ENCODE measurements at places on chromosomes 2 and 18. TPM values are rescaled to one million over a fixed set of nuclear protein-coding genes. Genes with fewer than 3 reads are reported as not detected.

DNA sequence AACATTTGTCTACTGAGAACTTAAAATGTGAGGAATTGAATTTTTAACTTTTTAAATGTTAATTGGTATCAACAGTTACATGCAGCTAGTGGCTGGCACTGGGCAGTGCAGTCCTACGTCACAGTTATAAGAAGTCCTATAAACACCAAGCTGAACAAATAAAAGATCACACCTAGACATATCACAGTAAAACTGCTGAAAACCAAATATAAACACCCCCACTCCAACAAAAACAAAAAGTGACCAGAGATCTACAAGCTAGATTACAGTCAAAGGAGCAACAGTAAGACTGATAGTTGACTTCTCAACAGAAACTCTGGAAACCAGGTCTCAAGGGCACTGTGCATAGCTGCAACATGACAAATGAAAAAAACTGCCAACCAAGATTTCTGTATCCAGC, 19.4 kb downstream of the TLK1 start:
- DNase-seq: no peak

GRCh38 chr2:54597153-54597848, 126.2 kb upstream of the EML6 start:
- no peak for DNase-seq

The NYAP2 gene
- polyA plus RNA-seq: 0.48 TPM

DNA sequence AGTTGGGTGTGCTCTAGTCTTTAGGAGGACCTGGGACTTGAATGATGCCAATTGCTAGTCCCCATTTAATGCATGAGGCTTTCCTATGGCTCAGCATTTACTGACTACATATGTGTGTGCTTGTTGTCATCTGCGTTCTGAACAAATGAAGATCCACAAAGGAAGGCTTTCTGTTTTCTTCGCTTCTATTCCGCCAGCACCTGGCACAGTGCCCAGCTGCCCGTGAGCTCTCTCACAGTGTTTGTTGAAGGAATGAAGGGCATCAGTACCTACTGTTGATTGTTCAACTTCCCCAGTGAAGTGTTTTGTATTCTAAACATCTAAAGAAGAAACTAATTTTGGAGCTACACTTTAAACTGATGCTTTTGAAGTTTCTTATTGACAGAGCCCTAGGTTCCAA, 122.4 kb upstream of the LINC00305 start:
- no peak for DNase-seq

GRCh38 chr2:31440764-31441163, 26.2 kb upstream of the XDH start:
- DNase-seq: peak; percentile 90

GRCh38 chr2:219571311-219572236, at the start of gene OBSL1:
Gene OBSL1, minus strand, starts transcription at chr2:219571539. Its CDS starts 307 bp downstream, at chr2:219571232.
- peak; percentile 76 for DNase-seq

DNA sequence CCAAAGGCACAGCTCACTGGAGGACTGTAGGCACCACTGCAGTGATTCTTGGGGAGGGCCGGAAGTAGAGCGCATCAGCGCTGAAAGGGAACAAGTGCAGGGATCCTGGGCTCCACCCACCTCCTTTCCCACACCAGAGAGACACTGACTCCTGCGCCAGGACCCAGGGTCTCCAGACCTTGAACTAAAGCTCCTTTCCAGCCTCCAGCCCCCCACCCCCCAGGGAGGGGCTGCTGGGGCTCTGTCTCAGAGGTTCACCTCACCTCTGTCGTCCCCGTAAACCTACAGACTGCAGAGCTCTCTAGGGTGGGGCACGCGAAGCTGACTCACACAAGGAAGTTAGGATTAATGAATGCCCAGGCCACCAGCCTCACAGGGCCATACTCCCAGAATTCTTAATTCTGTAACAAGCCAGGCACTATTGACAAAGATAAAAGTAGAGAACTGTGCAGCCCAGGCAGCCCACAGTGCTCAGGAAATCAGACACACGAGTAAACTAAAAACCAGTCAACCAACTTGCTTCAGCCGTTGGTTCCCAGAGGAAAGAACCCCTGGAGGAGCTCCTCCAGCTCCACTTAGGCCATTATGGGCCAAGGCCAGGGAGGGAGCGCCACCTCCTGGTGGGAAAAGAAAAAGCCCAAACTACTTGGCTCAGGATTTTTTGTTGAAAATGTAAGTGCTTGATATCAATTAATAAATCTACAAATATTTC, 45.1 kb upstream of the ACAA2 start:
- DNase-seq: peak; percentile 42

DNA sequence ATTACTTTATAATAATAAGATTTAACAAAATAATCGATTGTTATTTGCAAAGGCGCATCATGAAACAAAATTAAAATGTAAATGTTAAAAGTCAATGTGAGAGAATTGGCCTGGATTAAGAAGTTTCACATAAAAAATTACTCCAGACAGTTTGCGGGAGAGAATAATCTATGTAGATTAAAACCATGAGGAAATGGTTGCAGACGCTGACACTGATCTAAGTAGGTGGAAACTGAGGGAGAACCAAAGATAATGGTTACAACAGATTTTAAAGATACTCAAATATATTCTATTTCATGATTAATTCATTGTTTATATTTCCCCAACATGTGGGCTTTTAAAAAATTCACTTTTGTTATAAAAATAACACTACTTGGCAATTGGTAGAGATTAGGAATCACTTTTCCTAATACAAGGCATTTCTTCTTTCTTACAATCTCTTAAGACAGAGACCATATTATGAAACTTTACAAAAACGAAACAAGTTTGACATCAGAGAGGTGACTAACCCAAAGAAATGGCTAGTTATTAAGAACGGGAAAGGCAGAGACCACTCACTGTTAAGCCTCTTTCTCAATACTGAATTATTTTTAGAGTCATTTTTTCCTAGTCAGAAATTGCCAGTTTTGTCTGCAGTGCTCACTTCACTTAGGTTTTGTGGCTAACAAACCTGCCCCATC, 1.6 kb downstream of the KANSL1L start:
- peak; percentile 58 for DNase-seq

GRCh38 chr18:8841781-8842485, 136.6 kb downstream of the MTCL1 start:
- DNase-seq: no peak

The VWC2L gene
- polyA plus RNA-seq: not detected

DNA sequence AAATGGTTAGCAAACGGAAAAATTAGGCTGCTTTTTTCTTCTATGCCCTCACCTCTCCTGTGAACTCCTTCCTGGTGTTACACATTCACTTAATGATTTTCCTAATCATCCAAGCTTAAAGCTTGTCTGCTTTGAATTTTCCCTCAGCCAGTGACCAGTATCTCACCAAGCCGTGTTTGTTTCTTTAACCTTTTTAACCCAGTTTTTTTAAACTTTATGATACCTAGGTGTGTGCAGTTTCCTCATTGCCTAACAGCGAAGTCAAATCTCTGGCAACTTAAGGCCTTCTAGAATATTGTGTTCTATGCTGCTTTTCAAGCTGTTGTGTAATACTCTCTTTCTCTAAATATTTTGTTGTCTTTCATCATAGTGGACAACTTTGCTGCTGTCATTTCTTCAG, 113.0 kb downstream of the PIK3C3 start:
- no peak for DNase-seq

GRCh38 chr2:184598316-184599053, at the start of gene ZNF804A:
Gene ZNF804A, plus strand, starts transcription at chr2:184598529. Its CDS starts 431 bp downstream, at chr2:184598960.
- peak; percentile 72 for DNase-seq

DNA sequence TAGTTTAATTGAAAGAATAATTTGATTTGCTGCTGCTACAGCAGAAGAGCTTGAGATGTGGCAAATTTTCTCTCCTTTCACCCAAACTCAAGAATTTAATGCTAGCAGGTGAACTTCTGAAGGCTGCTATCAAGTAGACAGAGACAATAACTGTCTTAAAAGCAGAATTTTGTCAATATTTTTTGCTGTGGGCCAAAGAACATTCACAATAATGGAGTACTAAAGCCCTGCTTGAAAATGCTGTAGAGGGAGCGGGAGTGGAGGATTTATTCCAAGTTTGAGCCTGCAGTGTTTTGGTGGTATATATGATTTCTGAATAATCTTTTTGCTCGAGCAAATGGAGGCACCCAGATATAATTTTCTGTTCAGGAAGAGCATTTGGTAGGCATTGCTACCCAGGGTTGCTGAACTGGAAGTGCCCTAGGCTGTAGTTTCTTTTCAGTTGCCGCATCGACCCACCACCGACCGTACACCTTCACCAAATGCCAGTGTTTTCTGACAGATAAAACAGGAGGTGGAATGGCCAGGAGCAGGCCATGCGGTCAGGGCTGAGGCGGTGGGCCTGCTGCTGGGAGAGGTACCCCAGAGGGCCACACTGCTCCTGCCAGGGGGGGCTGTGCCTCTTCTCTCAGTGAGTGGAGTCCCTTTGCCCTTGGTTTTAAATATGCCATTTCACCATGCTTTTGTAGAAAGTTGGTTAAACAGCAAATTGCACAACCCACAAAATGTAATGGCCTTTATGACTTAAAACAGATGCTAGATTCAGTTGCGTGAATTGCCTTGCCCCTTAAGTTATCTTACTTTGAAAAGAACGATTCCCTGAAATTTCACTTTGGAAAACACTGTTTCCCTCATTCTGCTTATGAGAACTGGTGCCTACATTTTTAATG, 36.4 kb downstream of the TSHZ1 start:
- DNase-seq: no peak

DNA sequence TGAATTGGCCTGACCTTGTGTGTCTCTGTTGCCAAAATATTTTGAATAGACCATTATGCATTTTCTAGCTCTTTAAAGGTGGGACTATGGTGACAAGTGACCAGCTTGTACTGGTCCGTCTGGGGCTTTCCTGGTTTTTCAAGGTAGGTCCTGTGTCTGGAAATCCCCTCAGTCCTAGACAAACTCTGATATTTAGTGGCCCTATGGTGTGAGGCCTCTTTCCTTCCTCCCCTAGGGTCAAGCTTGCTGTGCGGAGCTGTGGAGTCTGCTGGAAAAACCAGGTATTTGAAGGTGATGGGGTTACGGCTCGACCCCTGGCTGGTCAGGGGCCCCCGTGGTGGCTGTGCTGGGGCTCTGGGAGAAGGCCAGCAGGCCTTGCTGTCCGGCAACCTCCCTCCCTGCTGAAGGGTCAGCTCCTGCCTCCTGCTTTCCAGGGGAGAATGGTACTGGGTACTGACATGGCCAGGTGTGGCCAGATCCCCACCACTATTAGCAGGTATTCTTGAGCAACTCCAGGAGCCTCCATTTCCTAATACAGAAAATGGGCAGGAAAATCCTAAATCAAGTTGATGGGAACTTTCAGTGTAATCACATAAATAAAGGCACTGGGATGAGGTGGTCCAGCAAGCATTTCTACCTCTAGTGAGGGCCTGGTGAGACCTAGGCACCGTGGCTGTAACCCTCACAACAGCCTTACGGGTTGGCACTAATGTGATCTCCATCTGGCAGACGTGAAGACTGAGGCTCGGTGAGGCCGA, 86.2 kb upstream of the HS6ST1 start:
- DNase-seq: no peak

DNA sequence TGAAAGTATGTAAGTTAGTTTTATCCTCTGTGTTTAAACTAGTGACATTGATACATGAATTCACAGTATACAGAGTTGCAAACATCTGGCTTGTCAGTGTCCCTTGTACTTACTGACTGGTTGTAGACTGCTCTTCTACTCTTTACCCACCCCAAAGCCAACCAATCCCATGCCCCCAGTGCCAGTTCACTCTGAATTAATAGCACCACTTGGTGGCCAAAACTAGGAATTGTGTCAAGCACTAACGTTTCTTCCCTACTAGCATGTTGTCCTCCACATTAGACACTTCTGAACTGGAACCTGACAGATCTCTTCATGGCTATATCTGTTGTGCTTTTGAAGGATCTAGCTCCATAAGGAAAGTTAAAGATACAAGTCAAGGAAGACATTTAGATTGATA, 27.2 kb upstream of the OTX1 start:
- no peak for DNase-seq

DNA sequence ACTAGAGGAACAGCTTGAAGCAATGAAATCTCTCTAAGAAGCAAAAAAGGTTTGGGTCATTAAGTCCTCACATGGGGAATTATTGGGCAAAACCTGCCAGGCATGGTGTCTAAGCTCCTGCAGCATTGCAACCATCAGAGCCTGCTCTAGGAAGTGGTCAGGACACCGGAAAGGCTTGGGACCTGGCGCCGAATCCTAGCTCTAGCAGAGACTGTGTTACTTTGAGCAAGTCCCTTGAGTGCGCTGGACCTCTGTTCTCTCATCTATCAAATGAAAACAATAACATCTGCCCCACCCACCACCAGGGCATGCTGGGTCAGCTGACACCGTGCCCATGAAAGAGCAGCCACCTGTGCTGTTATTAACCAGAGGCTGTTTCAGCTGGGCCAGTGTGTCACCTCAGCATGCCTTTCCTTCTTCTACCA, 6.3 kb downstream of the TMEM127 start:
- no peak for DNase-seq

DNA sequence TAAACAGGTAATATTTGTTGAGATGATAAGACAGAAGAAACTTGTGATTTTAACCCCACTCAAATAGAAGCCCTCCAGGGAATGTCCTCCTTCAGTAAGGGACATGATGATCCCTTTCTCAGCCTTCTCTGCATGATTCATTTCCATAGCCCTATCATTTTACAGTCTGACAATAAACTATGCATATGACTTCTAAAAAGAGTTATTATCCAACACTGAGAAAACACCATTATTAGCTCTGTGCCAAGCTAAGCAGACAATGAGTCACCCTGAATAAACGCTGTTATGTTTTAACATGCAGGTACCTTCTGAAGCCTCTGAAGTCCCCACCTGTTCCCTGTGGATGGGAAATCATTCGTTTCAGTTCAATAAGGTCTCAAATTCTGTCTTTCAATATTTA, 54.7 kb downstream of the DTNB start:
- no peak for DNase-seq

The TM4SF20 gene
- polyA plus RNA-seq: not detected

DNA sequence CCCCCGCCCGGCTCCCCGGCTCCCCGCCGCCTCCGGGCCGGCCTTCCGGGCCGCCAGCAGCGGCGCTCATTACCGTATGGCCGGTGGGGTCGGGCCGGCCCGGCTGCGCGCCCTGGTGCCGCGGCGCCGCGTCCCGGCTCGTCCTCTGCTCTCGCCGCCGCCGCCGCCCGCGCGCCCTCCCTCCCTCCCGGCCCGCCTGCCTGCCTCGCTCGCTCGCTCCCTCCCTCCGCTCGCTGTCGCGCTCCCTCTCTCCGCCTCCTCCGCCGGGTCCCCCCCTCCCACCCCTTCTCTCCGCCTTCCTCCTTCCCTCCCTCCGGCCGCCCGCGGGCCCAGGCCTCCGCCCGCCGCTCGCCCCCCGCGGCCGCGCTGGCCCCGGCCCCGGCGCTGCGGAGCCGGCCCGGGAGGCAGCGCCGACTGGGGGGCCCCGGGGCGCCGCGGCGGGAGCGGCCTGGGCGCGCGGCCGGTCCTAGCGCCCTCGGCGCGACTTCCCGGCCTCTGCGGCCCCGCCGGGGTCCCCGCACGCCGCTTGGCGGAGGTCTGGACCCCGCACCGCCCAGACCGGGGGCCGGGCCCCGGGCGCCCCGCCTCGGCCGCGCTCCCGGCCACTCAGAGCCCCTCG, at the start of gene DNMT3A:
TSS of gene DNMT3A (minus strand) at position 173 of the 619 bp plus-strand sequence. CDS start 27,941 bp downstream, outside the sequence.
- DNase-seq: peak; percentile 94
